ENCODE measurements at places on chromosomes 2 and 18.

DNA sequence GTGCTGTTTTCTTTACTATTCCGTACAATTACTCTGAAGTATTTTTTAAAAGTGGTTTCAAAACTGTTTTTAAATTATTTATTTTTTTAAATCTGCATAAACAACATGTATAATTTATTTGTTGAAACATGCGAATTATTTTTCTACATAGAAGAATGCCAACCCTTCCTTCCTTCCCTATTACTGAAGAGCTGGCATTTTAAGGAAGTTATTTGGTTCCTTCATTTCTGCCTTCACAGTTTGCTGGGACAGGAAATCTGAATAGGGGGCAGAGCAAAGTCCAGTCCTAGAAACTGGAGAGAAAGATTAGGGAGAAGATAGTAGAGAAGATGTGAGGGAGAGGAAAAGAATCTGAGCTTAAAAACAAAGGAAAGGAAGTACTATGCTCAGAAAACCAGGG is 146.7 kb upstream of the ACVR2A start:
- no peak for DNase-seq

- no peak for DNase-seq
Measured at GRCh38 chr2:229640636-229641035, 73.7 kb downstream of the DNER start.

GRCh38 chr2:19614066-19614465 is 255.6 kb upstream of the OSR1 start:
- DNase-seq, result no peak

GRCh38 chr2:169038338-169038757 is 7.2 kb upstream of the ABCB11 start:
- no peak for DNase-seq

- no peak for DNase-seq
Measured at GRCh38 chr2:232562515-232563151, 12.1 kb downstream of the EIF4E2 start.

DNA sequence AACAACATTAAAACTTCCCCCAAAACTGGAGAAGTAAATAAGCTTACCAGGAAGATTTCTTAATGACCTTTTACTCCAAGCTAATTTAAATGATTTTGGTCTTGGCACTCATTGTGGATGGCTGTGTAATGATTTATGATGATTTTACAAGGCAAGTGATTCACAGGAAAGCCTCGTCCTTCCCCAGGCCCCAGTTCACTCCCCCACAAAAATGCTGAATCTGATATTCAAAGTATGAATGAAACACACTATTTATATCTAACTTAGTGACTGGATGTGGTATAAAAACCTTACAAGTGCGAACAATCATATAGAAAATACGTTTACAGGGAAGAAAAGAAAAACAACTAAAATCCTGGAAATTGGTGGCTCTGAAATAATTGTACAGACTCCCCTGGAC is 49.8 kb downstream of the ZNF516 start:
- DNase-seq, result no peak

DNA sequence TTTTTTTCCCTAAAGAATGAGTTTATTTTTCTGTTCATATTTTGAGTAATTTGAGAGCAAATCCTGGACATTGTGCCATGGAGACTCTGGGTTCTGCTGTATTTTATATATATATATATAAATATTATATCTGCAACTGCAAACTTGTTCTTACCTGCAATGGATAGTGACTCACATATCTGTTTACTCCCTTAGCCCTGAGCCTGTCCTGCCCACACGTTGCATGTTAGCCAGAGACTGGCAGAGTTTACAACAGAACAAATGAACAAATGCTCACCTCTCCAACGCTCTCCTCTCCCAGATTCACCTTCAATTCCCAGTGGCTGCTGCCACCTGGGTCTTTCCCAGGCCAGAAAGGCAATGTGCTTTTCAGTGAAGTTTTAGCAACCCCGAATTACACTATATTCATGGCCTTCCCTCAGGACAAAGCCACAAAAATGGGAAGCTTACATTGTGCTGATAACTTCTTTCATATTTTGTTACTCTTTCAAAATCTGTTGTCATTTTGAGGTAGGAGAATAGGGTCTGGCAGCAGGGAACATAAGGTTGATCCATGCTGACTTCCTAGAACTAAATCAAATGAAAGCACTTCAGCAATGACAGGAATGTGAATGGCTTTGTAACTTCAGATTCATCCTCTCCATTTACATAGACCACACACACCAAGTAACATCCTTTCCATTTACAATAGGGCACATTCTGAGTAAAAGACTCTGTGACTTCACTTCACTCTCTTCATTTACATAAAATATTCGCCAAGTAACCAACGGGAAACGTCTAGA is 105.4 kb upstream of the FAM110C start:
- DNase-seq, result no peak

DNA sequence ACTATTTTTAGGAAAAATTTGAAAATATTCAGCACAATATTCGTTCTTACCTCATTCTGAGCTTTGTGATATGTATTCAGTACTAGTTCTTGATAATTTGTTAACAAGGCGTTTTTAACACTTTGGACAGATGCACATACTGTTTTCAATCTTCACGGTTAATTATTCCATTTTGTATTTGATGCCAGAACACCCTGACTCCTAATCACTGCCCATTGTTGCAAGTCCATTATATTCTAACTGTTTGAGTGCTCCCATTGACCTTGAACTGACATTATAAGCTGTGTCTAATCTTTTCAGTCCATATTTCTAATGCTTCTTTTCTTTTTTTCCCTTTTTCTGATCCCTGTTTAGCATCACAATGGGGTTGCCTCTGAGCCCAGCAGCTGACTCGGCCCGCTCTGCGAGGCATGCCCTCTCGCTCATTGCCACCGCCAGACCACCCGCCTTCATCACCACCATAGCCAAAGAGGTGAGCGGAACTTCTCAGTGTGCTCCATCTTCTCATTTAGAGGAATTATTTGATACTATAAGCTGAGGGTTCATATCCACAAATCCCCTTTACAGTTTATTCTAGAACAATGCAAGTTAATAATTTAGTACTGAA is 211.3 kb upstream of the BOD1L2 start:
- no peak for DNase-seq

DNA sequence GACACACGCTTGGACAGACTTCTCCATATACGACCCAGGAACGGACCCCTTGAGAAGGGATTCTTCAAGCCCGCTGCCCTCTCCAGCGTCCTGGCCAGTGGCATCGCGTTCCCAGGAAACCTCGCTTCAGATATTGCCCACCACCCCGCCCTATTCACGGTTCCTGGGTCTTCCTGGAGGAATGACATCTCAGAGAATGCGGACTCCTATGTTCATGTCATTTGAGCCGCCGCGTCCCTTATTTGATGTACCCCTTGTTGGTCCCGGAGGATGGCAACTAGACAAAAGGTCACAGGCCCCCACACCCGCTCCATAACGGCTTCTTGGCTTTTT is 588 bp upstream of the CCDC93 start:
- DNase-seq, result no peak

GRCh38 chr2:198417836-198418235 is 613.4 kb downstream of the PLCL1 start:
- DNase-seq, result no peak

All from CD4-positive, alpha-beta T cell treated with Interleukin-15 for 4 hours (primary cell).